Heart left ventricle (tissue), 16 donors: ENCODE measurements at places on chromosomes 1 and 21. TPM values are rescaled to one million over a fixed set of nuclear protein-coding genes. Genes with fewer than 3 reads are reported as not detected.

GRCh38 chr1:89706700-89707012 is 73.7 kb downstream of the LRRC8C start:
- no peak for DNase-seq

- no peak for DNase-seq
Measured at GRCh38 chr1:17045150-17045549, 8.7 kb downstream of the SDHB start.

GRCh38 chr1:110573314-110573713 is 32.8 kb downstream of the KCNA2 start:
- no peak for DNase-seq

DNA sequence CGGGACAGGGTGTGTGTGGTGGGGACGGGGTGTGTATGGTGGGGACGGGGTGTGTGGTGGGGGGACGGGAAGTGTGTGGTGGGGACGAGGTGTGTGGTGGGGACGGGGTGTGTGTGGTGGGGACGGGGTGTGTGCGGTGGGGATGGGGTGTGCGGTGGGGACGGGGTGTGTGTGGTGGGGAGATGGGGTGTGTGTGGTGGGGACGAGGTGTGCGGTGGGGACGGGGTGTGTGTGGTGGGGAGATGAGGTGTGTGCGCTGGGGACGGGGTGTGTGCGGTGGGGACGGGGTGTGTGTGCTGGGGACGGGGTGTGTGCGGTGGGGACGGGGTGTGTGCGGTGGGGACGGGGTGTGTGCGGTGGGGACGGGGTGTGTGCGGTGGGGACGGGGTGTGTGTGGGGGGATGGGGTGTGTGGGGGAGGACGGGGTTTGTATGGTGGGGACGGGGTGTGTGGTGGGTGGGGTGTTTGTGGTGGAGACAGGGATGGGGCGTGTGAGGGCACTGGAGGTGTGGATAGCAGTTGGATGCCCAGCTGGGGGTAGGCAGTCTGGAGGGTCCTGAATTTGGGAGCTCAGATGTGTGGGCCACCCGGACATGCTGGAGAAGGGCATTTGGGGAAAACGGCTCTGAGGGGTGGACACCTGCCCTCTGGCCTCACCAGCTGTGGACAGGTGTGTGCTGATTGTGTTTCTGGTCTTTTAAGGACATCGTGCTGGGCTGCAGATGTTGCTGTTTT is 16.9 kb downstream of the IBA57 start:
- DNase-seq = no peak

DNA sequence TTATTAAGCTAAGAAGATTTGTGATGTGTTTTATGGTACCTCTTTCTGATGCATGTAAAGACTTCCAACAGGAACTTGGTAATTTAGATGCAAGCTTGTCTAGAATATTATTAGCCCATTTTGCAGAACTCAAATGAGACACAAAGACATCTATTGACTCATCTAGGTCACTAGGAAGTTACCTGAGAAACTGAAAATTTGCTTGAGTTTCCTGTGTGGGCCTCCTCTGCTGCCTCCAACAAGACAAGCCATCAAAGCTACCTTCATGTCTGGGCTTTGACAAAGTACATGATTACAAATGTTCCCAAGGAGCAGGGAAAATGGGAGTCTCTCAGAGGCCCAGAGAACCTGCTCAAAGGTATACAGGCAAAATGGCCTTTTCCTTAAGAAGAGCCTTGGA is 5.6 kb downstream of the RUNX1 start:
- no peak for DNase-seq

- no peak for DNase-seq
Measured at GRCh38 chr1:5595531-5596170, 396.6 kb downstream of the NPHP4 start.

GRCh38 chr1:244861683-244862082 is 2.7 kb downstream of the HNRNPU start:
- no peak for DNase-seq

GRCh38 chr1:93554883-93555872 is 107.3 kb downstream of the FNBP1L start:
- no peak for DNase-seq

DNA sequence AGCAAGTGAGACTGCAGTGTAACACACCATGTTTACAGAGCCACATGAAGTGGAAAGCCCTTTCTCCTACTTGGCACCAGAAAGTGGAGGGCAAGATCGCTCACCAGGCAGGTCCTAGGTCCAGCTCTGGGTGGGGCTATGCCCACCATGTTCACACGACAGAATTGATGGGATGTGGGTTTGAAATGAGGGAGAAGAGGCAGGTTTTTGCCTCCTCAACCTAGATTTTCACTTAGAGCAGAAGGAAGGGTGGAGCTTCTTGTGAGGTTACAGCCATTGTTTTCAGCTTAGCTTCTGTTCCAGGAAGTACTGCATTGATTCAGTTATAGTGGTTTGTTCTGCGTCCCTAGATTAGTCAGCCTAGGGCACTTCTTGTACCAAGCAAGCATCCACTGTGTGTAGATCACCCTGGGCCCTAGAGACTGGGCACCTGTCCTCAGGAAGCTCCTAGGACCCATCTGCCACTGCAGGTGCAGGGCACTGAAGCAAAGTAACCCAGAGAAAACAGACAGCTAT is 2.3 kb downstream of the CD53 start:
- no peak for DNase-seq

GRCh38 chr1:118907466-118907865 is 80.7 kb downstream of the TBX15 start:
- DNase-seq = no peak

DNA sequence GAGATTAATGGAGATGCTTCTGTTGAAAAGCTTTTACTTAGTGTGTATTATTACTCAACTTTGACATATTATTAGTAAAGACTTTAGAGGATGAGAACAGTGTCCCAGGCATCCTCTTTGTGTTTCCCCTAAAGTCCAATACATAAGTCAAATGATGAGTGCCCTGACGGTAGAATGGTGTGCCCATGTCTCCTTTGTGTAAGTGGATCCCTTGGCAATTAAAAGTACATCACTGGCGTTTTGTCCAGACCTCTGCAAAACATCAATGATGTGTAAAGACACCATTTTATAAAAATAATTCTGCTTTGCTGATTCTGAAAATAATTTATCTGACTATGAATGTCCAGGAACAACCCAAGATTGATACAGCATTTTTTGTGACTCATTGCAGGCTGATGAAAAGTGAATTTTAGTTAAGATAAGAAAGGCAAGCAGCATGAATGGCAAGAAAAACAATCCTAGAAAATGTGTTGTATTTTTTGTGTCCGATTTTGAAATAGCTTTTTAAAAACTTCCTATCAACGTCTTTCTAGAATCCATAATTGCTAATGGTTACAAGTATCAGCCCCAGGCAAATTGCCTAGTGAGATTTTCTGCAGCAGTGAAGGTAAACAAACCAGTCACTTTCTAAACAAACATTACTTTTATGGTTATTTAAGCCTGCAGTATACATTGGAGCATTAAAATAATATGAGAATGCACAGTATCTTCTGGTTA is 251.5 kb downstream of the PTPRC start:
- no peak for DNase-seq

DNA sequence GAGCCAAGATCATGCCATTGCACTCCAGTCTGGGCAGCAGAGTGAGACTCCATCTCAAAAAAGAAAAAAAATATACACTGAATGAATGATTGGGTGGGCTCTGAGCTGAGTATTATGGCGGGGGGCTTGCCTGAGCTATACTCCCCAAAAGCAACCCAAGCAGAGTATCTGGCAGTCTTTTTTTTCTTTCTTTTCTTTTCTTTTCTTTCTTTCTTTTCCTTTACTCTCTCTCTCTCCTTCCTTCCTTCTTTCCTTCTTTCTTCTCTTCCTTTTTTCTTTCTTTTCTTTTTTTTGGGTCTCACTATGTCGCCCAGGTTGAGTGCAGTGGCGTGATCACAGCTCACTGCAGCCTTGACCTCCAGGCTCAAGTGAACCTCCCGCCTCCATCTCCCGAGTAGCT is 27.7 kb downstream of the KIAA1614 start:
- DNase-seq = no peak

DNA sequence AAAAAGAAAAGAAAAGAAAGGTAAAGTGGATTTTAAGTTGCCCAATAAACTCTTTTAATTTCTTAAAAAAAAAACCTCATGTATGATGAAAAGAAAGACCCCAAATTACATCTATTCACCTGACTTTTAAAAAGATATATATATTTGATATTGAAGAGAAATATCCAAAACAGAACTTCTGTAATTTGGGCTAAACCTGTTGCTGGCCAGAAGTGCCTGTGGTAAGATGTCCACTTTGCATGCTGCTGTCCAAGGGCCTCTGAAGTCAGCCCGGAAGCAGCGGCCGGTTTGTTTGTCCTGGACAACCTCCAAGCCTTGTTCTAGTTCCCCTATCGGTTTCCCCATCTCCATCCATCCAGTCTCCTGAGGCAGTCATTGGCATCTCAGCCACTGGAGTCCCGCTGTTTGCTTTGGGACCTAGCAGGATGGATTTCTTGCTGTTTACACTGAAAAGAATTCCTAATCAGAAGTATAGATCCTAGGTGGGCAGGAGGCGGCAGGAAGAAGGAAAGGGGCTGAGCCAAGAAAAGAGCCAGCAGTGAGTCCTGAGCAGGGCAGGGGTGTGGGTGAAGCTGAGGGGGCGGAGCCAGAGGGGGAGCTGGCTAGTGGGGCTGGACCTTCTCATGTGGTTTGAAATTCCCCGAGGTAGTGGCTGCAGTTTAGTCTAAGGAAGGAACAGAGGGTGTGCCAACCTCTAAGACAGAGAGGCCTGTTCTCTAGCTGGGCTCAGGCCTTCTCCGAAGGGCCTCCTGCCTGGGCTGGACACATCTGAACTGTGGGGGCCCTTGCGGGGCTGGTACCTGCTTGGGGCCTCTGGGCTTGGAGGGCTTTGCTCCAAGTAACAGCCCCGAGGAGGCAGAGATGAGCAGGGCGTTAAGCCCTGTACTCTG is 3.3 kb downstream of the NCMAP start:
- DNase-seq = peak; percentile 50

- no peak for DNase-seq
Measured at GRCh38 chr21:32764186-32764585, 7.4 kb downstream of the PAXBP1 start.

- no peak for DNase-seq
Measured at GRCh38 chr1:3213730-3214129, 144.7 kb downstream of the PRDM16 start.

DNA sequence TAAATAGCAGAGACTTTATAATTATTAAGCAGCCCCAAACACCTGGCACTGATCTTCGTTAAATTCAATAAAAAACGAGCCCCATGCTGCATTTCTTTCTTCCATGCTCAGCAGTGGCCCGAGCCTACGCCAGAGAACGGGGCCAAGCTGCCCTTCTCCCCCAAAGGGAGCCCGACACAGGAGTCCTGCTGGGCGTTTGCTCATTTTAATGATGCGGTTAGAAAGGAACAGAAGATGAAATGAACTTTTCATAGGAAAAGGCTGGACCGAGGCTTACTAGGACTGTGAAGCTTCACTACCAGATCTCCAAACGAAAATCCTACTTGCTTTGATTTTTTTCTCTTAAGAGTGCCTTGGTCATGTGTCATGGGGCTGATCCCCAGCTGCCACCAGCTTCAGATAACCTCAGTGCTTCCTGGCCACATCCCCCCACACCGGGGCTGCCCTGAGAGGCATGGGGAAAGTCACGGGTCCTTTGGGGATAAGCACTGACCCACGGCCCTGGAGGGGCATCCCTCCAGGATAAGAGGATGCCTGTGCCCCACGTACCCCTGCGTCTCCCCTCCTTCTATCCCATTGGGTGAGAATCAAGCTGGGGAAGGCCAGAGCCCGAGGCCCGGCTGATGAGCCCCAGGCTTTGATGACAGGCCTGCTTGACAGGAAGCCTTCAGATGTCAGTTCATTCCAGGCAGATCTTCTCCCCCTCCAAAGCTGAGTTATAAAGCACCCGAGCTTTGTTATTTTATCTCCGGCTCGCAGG is 34.2 kb downstream of the PGBD5 start:
- DNase-seq = no peak

DNA sequence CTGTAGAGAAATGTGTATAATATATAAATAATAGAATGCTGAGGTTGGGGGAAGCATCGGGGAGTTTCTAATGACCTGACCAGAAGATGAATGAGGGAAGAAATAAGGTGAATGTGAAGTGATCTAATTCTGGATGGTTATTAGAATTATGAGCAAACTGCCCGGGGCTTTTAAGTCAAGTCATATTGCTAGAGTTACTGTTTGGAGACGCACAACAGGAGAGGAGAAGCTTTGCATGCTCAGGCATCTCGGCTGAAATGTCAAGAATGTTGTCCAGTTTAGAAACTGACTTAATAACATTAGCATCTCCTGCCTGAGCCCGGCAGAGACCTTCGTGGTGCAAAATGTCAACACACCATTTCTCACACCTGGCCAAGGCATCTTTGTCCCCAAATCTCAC is 119.1 kb downstream of the RRAGC start:
- no peak for DNase-seq

- DNase-seq = peak; percentile 29
Measured at GRCh38 chr1:200302921-200303290, 106.9 kb downstream of the ZNF281 start.

DNA sequence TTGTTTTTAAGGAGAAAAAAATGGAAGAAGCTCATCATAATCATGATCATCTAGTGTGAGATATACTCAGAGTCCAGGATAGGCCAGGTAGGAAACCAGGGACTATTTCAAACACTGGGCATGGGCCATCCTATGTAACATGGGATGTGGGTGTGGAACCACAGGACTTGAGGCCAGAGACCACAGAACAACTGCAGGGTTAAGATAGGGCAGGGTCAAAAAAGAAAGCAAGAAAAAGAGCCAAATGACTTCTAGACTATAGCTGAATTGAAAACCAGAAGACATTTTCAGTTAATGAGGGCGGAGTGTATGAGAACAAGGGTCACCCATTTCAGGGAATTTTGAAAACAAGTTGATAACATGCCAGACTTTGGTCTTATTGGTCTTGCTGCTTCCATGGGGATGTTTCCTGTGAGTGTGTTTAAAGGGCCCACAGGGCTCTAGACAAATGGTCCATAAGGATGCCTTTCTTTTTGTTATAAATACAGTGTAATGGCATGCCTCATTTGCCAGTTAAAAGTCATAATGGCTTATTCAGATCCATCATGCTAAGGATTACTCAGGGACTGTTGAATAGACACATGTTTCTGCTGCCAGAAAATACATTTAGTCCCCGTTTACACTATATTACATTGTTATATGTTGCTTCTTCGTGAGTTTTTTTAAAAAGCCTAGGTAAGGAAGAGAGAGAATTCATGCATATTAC is 182.0 kb upstream of the C21orf91 start:
- no peak for DNase-seq

- no peak for DNase-seq
Measured at GRCh38 chr1:8554956-8555534, 237.1 kb downstream of the SLC45A1 start.

- no peak for DNase-seq
Measured at GRCh38 chr1:45846931-45847330, 43.5 kb downstream of the MAST2 start.

DNA sequence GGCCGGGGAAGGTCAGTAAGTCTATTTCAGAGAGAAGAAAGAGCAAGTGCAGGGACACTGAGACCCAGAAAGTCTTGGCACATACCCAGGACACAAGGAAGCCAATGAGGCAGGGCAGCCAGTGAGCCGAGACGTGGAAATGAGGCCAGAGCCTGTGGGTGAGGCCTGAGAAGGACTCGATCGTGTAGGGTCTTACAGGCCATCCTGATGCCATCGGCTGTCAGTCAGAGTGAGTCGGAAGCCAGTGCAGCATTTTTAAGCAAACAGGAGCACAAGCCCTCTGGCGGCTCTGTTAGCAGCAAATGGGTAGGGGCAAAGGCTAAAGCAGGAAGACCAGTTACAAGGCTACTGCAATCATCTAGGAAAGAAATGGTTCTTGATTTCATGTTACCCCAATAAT is 6.1 kb upstream of the GJB3 start:
- no peak for DNase-seq

The APOBEC4 gene
- total RNA-seq = not detected

The PLA2G5 gene
- total RNA-seq = 80.3 TPM

The CFAP141 gene
- total RNA-seq = not detected

The PCP4L1 gene
- 0.29 TPM for total RNA-seq

The KRTAP21-2 gene
- not detected for total RNA-seq

The C1QTNF12 gene
- total RNA-seq = 0.72 TPM
